Central memory CD8-positive, alpha-beta T cell (primary cell): ENCODE measurements at places on chromosomes 6 and 20.

- peak; percentile 25 for DNase-seq
- peaks cover 4% of the 10 kb centered on the region for H3K36me3 ChIP-seq
- H3K4me3 ChIP-seq: peak within 1 kb of the TSS; percentile 70
These were observed at the start of gene OXT for GRCh38 chr20:3071610-3072529. TSS of gene OXT (plus strand) at chr20:3071620. CDS start at chr20:3071656, 36 bp downstream.

DNA sequence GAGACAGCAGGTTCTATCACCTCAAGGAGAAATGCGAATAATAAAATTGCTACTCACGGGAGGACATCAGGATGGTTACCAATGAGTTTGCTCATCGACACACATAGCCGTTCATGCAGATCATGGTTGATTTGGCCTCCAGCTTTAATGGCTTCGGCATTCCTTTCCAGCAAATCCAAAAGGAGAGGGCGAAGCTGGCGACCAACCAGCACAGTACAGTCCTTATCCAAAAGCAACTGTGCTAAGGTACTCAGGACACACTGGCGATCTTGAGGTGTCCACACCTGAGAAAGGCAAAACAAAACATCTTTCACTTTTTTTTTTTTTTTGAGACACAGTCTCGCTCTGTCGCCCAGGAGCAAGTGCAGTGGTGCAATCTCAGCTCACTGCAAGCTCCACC, 16.3 kb downstream of the MDN1 start:
- DNase-seq: no peak
- H3K36me3 ChIP-seq: peaks cover 22% of the 10 kb centered on the region

GRCh38 chr6:123994168-123994567, 190.5 kb downstream of the NKAIN2 start:
- H3K27me3 ChIP-seq: no peaks in the 10 kb centered on the region
- H3K4me3 ChIP-seq: no peak overlapping the region
- H3K4me1 ChIP-seq: no peaks in the 10 kb centered on the region
- H3K27ac ChIP-seq: no peak overlapping the region
- no peak for DNase-seq

DNA sequence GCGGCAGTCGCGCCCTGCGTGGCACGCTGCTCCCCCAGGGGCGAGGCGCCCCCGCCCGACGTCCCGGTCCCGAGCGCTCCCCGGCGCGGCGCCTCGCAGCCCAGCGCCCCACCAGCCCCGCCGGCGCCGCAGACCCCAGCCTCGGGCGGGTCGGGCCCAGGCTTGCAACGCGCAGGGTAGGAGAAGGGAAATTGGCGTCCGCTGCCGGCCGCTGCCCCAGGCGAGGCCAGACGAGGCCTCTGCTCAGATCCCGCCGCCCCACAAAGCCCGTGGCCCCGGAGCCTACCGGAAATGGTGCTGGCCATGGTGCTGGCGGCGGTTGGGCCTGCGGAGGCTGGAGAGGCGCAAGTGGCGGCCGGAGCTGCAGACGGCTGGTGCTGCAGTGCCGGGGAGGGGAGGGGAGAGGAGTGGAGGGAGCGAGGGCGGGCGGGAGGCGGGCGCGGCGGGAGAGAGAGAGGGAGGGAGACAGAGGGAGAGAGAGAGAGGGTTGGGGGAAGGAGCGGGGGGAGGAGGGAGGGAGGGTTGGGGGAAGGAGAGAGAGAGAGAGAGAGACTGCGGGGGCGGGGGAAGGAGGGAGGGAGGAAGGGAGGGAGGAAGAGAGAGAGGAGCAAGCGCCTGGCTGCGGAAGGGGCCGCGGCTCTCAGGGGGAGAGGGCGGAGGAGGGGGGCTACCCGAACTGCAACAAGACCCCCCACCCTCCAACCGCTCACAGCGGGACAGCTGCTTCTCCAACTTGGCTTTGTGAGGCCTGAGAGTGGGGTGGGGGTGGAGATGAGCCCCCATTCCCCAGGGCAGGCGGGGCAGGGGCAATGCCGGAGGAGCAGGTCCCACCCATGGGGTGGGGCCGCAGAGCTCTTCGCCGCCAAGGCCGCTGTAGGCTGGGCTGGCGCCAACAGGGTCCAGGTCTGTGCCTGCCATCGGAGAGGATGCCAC, at the start of gene STMN3:
STMN3 (minus strand) TSS at position 384 of the 933 bp plus-strand sequence; CDS start at position 305, 79 bp downstream.
- H3K27ac ChIP-seq: peak within 1 kb of the TSS; percentile 46
- peaks cover 26% of the 10 kb centered on the region for H3K4me1 ChIP-seq
- peaks cover 12% of the 10 kb centered on the region for H3K36me3 ChIP-seq
- peak within 1 kb of the TSS; percentile 86 for H3K4me3 ChIP-seq
- H3K27me3 ChIP-seq: no peaks in the 10 kb centered on the region
- no peak for DNase-seq

GRCh38 chr6:31578184-31579118, 3.1 kb downstream of the TNF start:
- no peaks in the 10 kb centered on the region for H3K27me3 ChIP-seq
- peaks cover 92% of the 10 kb centered on the region for H3K4me1 ChIP-seq
- H3K4me3 ChIP-seq: peak overlapping the region; percentile 91
- peak overlapping the region; percentile 97 for H3K27ac ChIP-seq
- no peak for DNase-seq

GRCh38 chr6:43953256-43953655, 174.0 kb downstream of the MRPL14 start:
- peaks cover 2% of the 10 kb centered on the region for H3K36me3 ChIP-seq
- H3K27ac ChIP-seq: no peak overlapping the region
- H3K4me1 ChIP-seq: no peaks in the 10 kb centered on the region
- H3K4me3 ChIP-seq: no peak overlapping the region
- DNase-seq: no peak
- peaks cover 33% of the 10 kb centered on the region for H3K27me3 ChIP-seq

- H3K27me3 ChIP-seq: peaks cover 62% of the 10 kb centered on the region
- H3K27ac ChIP-seq: no peak overlapping the region
- DNase-seq: no peak
- H3K36me3 ChIP-seq: no peaks in the 10 kb centered on the region
- peaks cover 8% of the 10 kb centered on the region for H3K4me1 ChIP-seq
These were observed 16.6 kb upstream of the SCUBE3 start for GRCh38 chr6:35197196-35197595.

GRCh38 chr6:19999319-20000191, 162.4 kb downstream of the ID4 start:
- no peak for DNase-seq
- H3K36me3 ChIP-seq: no peaks in the 10 kb centered on the region
- H3K27ac ChIP-seq: no peak overlapping the region
- H3K27me3 ChIP-seq: peaks cover 22% of the 10 kb centered on the region

DNA sequence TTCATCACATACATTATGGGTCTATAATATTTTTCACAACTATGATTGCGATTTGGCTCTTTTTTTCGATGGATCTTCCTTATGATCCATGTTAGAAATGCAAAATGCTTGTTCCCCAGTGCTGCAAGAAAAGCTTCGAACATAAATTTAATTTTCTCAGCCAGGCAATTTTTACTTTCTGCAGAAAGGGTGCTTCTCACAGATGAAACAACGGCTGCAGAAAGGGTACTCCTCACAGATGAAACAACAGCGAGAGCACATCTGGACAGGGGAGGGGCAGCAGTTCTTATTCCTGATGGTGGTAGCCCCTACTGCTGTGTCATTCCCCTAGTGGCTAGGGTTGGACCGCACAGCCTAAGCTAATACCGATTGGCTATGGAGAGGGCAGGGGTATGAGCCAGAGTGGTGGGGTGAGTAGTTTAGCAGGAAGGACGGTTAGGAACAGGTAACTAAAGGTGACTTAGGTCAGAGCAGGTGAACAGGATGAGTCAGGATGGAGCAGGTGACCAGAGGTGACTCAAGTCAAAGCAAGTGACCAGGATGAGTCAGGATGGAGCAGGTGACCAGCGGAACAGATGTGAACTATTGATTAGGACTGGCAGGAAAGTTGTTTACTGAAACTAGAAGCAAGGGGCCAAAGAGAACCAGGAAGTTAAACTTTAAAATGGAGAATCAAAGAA, 13.4 kb upstream of the TREML4 start:
- H3K27me3 ChIP-seq: peaks cover 7% of the 10 kb centered on the region
- no peak overlapping the region for H3K27ac ChIP-seq
- H3K4me3 ChIP-seq: no peak overlapping the region
- no peak for DNase-seq
- H3K36me3 ChIP-seq: no peaks in the 10 kb centered on the region

DNA sequence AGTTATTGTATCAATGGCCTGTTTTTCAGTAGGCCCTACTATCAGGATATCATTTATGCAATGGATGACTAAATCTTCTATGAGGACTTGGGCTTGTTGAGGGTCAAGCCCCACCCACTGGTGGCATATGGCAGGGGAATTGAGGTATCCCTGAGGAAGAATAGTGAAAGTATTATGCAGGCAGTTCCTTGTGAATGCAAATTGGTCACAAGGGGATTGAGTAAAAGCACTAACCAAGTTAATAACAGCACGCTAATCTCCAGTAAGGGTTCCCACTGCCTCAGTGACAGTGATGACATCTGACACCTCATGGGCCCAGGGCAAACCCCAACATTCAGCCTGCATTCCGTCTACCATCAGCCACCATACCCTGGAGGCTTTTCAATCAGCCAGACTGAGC, 14.9 kb downstream of the BPIFA1 start:
- H3K4me1 ChIP-seq: no peaks in the 10 kb centered on the region
- H3K27me3 ChIP-seq: peaks cover 16% of the 10 kb centered on the region
- DNase-seq: no peak
- H3K4me3 ChIP-seq: no peak overlapping the region
- H3K36me3 ChIP-seq: no peaks in the 10 kb centered on the region

DNA sequence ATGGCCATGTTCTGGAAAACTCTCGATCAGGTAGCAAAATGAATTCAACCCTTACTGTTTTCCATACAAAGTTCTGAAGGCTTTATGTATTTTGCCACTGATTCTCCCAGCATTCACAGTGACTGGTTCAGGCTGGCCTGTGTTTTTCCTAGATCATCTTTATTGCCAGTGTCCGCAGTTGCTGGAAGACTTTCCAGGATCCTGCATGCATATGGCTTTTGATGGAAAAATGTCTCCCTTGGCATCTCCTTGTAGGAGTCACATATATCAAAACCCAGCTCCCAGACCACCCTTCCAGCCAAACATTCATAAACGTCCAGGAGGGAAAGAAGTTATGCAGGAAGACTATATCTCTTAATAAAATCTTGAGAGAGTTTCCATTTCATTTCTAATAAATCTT, 588.8 kb downstream of the MAFB start:
- no peak overlapping the region for H3K4me3 ChIP-seq
- H3K4me1 ChIP-seq: no peaks in the 10 kb centered on the region
- H3K36me3 ChIP-seq: no peaks in the 10 kb centered on the region
- H3K27me3 ChIP-seq: no peaks in the 10 kb centered on the region
- DNase-seq: no peak
